ENCODE measurements at places on chromosomes 6 and 20. TPM values are rescaled to one million over a fixed set of nuclear protein-coding genes. Genes with fewer than 3 reads are reported as not detected.

FLOT1 gene
- polyA plus RNA-seq = 49.3 TPM

ACTL10 gene
- 3.7 TPM for polyA plus RNA-seq

MEP1A gene
- not detected for polyA plus RNA-seq

THBD gene
- not detected for polyA plus RNA-seq

SPATS1 gene
- not detected for polyA plus RNA-seq

BPIFB4 gene
- polyA plus RNA-seq = not detected

IMPG1 gene
- not detected for polyA plus RNA-seq

HCRTR2 gene
- not detected for polyA plus RNA-seq

MAFB gene
- 0.41 TPM for polyA plus RNA-seq

SDC4 gene
- polyA plus RNA-seq = not detected

SLA2 gene
- 0.32 TPM for polyA plus RNA-seq

PCMT1 gene
- 136 TPM for polyA plus RNA-seq

PRRT1 gene
- polyA plus RNA-seq = not detected

DLL1 gene
- polyA plus RNA-seq = 1.4 TPM

Measured in naive B cell (primary cell).